Effector memory CD8-positive, alpha-beta T cell (primary cell): ENCODE measurements at places on chromosomes 16 and 17.

GRCh38 chr16:50517450-50518252 lies 30.5 kb upstream of the NKD1 start:
- DNase-seq, result no peak

- no peak for DNase-seq
Observed at GRCh38 chr16:81695321-81696165, 83.5 kb upstream of the PLCG2 start.

DNA sequence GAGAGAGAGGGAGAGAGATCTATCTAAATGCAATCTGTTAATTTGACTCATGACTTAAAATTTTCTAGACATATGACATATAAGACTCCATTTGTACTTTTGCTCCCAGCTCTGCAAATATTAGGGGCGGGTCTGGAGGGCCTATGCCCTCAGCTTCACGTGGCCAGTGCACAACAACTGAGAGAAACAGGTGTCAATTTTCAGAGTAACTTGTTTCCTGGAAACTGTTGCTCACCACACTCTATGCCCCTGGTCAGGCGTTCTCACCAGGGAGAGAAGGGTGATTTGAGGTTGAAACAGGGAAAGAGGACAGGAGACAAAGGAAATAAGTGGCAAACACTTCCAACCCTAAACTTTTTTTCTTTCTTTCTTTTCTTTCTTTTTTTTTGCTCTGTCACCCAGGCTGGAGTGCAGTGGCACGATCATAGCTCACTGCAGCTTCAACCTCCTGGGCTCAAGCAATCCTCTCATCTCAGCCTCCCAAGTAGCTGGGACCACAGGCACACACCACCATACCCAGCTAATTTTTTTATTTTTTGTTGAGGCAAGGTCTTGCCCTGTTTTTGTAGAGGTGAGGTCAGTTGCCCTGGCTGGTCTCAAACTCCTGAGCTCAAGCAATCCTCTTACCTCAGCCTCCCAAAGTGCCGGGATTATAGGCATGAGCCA lies 270.0 kb downstream of the SLC39A11 start:
- no peak for DNase-seq

DNA sequence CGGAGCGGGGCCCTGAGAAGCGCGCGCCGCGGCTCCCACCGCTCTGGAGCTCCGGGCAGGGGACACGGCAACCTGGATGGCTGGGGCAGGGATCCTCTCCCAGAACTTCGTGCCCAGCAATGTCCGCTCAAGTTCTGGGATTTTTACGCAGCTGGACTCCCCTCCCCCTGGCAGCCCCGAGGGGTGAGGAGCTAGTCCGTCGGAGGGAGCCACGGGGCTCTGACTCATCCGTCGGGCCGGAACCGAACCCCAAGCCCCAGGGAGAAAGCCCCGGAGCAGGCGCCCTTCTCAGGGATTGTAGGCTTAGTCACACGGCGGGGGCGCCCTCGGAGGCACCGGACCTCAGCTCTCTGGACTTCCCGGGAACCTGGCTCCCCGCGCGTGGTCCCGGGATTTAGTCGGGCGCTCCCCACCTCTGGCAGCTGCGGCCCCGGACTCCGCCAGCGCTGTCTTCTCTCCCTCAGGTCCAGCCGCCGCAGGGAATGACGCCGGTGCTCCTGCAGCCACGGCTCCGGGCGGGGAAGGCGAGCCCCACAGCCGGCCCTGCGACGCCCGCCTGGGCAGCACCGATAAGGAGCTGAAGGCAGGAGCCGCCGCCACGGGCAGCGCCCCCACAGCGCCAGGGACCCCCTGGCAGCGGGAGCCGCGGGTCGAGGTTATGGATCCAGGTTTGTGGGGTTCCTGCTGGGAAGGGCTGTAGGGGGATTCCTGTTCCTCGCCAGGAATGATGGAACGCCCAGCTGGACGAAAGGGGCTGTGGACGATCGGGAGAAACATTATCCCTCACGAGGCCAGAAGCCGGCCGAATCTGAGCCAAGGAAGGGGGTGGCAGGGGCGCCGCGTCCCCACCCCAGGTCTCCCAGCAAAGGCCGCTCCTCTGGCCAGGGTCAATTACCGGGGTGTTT lies 830 bp downstream of the SPHK1 start:
- DNase-seq, result no peak

GRCh38 chr16:3819746-3820724 lies 60.5 kb downstream of the CREBBP start:
- DNase-seq, result peak; percentile 12

DNA sequence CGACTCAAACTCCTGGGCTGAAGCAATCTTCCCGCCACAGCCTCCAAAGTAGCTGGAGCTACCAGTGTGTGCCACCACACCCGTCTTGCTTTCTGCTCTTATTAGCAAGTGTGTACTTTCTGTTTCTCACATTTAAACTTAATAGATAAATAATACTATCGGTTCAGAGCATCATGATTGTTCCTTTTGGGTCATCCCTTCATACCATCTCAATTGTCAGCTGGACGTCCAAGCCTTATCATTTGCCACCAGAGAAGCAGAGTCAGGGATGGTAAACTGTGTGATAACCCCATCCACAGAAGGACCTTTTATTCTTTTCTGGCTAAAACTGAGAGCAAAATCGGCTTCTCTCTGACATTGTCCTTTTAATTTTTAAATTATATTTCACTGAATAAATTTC lies 279.8 kb upstream of the GOT2 start:
- no peak for DNase-seq

- no peak for DNase-seq
Observed at GRCh38 chr16:4152267-4152666, 36.0 kb upstream of the ADCY9 start.

- DNase-seq, result peak; percentile 26
Observed at GRCh38 chr17:76492989-76493501, 8.2 kb downstream of the RHBDF2 start.

- no peak for DNase-seq
Observed at GRCh38 chr16:85166699-85167588, 54.7 kb upstream of the CIBAR2 start.
